CD8-positive, alpha-beta memory T cell (primary cell): ENCODE measurements at places on chromosomes 12 and 14. TPM values are rescaled to one million over a fixed set of nuclear protein-coding genes. Genes with fewer than 3 reads are reported as not detected.

DNA sequence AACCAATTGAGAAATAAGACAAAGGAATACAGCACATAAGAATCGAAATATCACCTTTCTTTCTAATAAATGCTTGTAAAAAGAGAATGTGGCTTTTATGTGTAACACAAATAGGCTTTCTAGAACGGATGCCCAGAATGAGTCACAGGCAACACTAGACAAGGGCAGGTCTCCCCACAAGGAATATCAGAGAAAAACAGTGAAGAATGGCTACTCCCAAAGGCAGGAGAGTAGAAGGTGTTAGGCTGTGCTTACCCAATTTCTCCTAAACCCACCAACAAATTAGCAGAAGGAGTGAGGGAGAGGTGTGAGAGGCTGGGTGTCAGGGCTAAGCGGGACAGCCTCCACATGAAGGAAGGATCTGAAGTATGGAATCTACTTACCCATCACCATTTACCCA is 55.2 kb downstream of the GALNT4 start:
- no peaks in the 10 kb centered on the region for H3K36me3 ChIP-seq
- peak; percentile 15 for DNase-seq
- H3K27me3 ChIP-seq = no peaks in the 10 kb centered on the region
- H3K27ac ChIP-seq = no peak overlapping the region

DNA sequence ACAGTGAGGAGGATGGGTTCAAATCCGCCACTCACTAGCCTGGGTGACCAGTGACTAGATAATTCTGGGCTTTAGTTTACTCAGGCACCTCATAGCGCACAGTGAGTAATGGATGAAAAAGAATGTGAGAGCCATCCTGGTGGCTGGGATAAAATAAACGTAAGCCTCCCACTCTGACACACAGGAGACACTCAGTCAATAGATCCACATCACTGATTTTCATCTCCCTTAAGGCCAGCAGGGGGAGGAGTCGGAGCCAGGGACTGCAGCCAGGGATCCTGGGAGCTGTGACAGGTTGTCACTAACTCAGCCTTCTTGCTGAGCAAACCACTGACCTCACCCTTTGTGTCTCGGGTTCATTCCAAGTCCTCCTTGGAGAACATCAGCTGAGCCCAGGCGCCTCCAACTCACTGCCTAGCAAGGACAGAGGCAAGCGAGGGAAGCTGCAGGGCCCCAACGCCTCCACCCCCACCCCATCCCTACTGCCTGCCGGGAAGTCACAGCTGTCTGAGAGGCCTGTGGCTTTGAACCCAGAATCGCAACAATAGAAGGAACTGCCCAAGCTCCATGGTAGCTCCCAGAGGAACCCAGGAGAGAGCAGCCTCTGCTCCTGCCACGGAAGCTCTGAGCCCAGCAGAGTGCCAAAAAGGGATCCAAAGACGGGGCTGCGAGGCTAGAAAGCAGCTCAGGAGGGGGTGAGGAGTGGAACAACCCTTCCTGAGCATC is 30.7 kb downstream of the PXN start:
- H3K4me1 ChIP-seq = peaks cover 94% of the 10 kb centered on the region
- no peaks in the 10 kb centered on the region for H3K27me3 ChIP-seq
- no peaks in the 10 kb centered on the region for H3K36me3 ChIP-seq
- peak overlapping the region; percentile 45 for H3K27ac ChIP-seq

- H3K27ac ChIP-seq = no peak overlapping the region
- H3K4me1 ChIP-seq = no peaks in the 10 kb centered on the region
- H3K4me3 ChIP-seq = no peak overlapping the region
- no peaks in the 10 kb centered on the region for H3K27me3 ChIP-seq
- H3K36me3 ChIP-seq = no peaks in the 10 kb centered on the region
Observed at GRCh38 chr12:94805749-94806529, 155.6 kb upstream of the TMCC3 start.

- DNase-seq = no peak
- H3K4me3 ChIP-seq = no peak overlapping the region
- H3K27ac ChIP-seq = no peak overlapping the region
- no peaks in the 10 kb centered on the region for H3K4me1 ChIP-seq
- peaks cover 96% of the 10 kb centered on the region for H3K36me3 ChIP-seq
Observed at GRCh38 chr14:100135073-100135472, 24.4 kb downstream of the DEGS2 start.

DNA sequence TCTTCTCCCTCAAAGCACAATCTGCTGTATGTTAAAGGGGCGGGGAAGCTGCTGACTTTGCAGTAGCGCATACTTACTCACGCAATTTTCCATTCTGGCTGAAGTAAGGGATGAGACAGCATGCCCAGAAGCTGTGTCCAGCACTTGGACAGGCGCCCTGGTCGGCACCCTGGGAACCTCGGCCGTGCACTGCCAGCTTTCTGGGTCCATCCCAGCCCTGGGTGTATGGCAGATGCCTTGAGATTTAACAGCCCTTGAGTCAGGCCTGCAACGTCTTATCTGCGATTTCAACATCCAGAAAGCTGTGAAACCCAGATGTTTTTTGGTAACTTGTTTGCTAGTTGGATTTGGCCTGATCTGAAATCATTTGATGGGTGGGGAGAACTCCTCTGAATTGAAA is 16.1 kb downstream of the EML1 start:
- no peaks in the 10 kb centered on the region for H3K36me3 ChIP-seq
- peaks cover 3% of the 10 kb centered on the region for H3K27me3 ChIP-seq
- H3K27ac ChIP-seq = no peak overlapping the region
- no peak overlapping the region for H3K4me3 ChIP-seq
- DNase-seq = no peak

- no peaks in the 10 kb centered on the region for H3K36me3 ChIP-seq
- no peak for DNase-seq
- H3K27me3 ChIP-seq = no peaks in the 10 kb centered on the region
- peaks cover 4% of the 10 kb centered on the region for H3K4me1 ChIP-seq
- H3K27ac ChIP-seq = no peak overlapping the region
Observed at GRCh38 chr12:9940375-9940774, 8.2 kb upstream of the CLEC2A start.

- H3K27me3 ChIP-seq = no peaks in the 10 kb centered on the region
- peak overlapping the region; percentile 19 for H3K27ac ChIP-seq
- no peak for DNase-seq
- H3K4me1 ChIP-seq = peaks cover 85% of the 10 kb centered on the region
Observed at GRCh38 chr12:52645982-52646381, 6.0 kb downstream of the KRT2 start.

GRCh38 chr14:78857974-78858373 is 687.8 kb downstream of the NRXN3 start:
- DNase-seq = no peak
- no peak overlapping the region for H3K27ac ChIP-seq
- H3K27me3 ChIP-seq = no peaks in the 10 kb centered on the region
- no peaks in the 10 kb centered on the region for H3K36me3 ChIP-seq

DNA sequence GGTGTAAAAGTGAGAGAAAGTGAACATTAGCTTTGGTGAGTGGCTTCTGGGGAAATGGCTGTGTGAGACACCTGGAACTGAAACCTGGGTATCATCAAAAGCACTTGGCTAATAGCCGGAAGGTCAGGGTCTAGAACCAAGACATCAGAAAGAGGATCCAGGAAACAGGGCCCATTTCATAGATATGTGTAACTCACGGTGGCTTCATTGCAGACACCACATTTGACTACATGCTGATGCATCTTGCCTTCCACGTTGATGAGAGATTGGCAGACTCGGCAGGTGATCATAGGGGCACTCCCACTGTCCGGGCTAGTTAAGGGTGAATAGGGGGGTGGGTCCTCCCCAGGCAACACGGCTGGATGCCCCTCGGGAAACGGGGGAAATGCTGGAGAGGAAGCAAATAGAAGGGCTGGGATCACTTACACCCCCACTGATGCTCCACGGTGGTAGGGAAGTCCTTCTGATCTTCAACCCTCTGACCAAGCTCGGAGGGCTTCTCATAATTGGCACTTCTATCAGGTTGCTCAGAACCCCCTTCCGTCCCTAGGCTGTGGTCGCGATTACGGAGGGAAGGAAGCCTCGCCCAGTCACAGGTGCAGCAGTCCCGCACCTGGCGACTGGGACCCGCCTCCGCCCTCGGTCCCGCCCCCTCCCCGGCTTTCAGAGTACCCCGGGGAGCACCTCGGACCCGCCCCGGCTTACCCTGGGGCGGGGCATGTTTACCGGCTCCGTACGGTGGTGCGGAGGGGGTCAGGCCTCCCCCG is 593 bp downstream of the PIP4P1 start:
- peak overlapping the region; percentile 75 for H3K27ac ChIP-seq
- H3K4me1 ChIP-seq = peaks cover 36% of the 10 kb centered on the region
- H3K27me3 ChIP-seq = no peaks in the 10 kb centered on the region

- H3K27me3 ChIP-seq = no peaks in the 10 kb centered on the region
- DNase-seq = peak; percentile 75
- peak overlapping the region; percentile 88 for H3K4me3 ChIP-seq
- H3K27ac ChIP-seq = peak overlapping the region; percentile 99
- H3K4me1 ChIP-seq = peaks cover 37% of the 10 kb centered on the region
Observed at GRCh38 chr14:90383731-90384542, 12.9 kb upstream of the CALM1 start.

GRCh38 chr12:31877884-31878283 is 81.3 kb upstream of the RESF1 start:
- no peaks in the 10 kb centered on the region for H3K27me3 ChIP-seq
- no peaks in the 10 kb centered on the region for H3K36me3 ChIP-seq
- DNase-seq = no peak
- peaks cover 27% of the 10 kb centered on the region for H3K4me1 ChIP-seq
- H3K27ac ChIP-seq = no peak overlapping the region

GRCh38 chr14:53951243-53951626 is 5.4 kb downstream of the BMP4 start:
- peaks cover 10% of the 10 kb centered on the region for H3K27me3 ChIP-seq
- no peak overlapping the region for H3K4me3 ChIP-seq
- no peaks in the 10 kb centered on the region for H3K4me1 ChIP-seq
- no peak for DNase-seq

DNA sequence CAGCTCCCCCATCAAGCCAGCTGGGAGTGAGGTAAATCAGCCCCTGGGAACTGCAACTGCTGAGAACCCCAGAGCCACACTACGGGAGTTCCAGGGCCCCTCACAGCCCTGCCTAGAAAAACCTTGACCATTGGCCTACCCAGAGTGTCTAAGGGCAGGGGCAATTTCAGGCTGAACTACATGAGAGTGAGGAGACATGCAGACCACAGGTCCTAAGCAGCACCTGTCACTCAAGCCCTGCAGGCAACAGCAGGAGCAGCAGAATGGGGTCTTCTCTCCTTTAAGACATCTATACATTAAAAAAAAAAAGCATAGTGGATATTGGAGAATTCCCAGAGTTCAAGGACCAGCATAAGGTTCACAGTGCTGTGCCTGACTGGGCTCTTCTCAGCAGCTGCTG is 4.9 kb downstream of the NCKAP5L start:
- no peak overlapping the region for H3K27ac ChIP-seq
- H3K36me3 ChIP-seq = no peaks in the 10 kb centered on the region
- H3K4me1 ChIP-seq = peaks cover 22% of the 10 kb centered on the region
- H3K4me3 ChIP-seq = no peak overlapping the region

- no peaks in the 10 kb centered on the region for H3K27me3 ChIP-seq
- no peak for DNase-seq
- no peaks in the 10 kb centered on the region for H3K36me3 ChIP-seq
- no peak overlapping the region for H3K4me3 ChIP-seq
- no peak overlapping the region for H3K27ac ChIP-seq
Observed at GRCh38 chr12:29023436-29024076, 125.5 kb upstream of the FAR2 start.

DNA sequence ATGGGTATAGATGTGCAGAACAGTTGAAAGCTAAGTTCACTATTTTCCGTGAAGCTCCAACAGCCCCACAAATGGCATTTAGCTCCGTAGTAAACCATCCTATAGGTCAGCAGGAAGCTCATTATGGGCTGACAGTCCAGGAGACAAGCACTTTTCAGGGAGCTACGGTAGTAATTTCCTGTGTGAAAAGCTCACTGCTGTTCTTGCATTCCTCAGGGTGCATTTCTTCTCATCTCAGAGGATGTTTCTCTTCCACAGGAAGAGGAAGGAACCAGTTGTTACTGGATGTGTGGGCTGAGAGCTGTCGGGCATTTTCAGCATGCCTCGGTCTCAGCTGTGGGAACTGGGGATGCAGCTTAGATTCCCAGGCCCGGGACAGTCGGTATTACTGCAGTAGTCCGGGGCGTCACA is 72.8 kb downstream of the GALNT4 start:
- H3K27ac ChIP-seq = no peak overlapping the region
- no peaks in the 10 kb centered on the region for H3K36me3 ChIP-seq
- H3K27me3 ChIP-seq = no peaks in the 10 kb centered on the region
- no peak overlapping the region for H3K4me3 ChIP-seq

DNA sequence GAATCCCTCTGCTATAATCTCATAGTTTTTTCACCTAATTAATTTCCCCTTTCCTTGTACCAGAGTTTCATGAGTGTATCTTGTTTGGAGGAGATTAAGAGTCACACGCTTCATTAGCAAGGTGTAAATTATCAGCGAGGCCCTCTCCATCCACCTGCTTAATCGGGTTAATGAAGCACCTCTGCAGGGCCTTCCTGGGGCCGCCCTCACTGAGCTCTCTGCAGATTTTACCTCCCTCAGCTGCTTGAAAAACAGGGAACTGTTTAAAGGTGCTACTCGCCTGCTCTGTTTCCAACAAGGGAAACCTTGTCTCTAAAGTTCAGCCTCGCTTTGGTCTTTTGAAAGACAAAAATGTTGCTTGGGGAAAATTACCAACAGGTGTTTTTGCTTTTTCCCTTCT is 35.8 kb downstream of the OTX2 start:
- H3K4me3 ChIP-seq = no peak overlapping the region
- H3K36me3 ChIP-seq = no peaks in the 10 kb centered on the region
- H3K27me3 ChIP-seq = no peaks in the 10 kb centered on the region

DNA sequence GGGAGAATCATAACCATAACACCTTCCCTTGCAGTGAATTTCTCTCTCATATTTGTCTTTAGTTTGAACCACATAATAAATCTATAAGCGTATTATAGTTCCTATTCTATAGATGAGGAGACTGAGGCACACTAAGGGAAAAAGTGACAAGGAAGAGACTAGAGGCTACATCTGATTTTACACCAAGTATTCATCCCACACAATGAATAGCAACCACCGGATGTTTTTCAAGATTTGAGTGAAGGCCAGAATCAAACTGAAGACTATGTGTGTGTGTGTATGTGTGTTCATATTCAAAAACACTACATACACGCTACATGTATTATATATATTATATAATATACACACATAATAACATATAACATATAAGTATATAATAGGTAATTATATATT is 4.7 kb downstream of the ASB2 start:
- peaks cover 26% of the 10 kb centered on the region for H3K4me1 ChIP-seq
- no peaks in the 10 kb centered on the region for H3K36me3 ChIP-seq
- no peak overlapping the region for H3K27ac ChIP-seq
- no peaks in the 10 kb centered on the region for H3K27me3 ChIP-seq

GRCh38 chr14:51116682-51117081 is 21.8 kb upstream of the TRIM9 start:
- DNase-seq = no peak
- H3K27ac ChIP-seq = no peak overlapping the region
- H3K4me3 ChIP-seq = no peak overlapping the region
- H3K4me1 ChIP-seq = no peaks in the 10 kb centered on the region
- H3K36me3 ChIP-seq = no peaks in the 10 kb centered on the region

The TEAD4 gene
- total RNA-seq = 2.1 TPM

The LEMD3 gene
- 26.8 TPM for total RNA-seq

The LYZ gene
- 8.7 TPM for total RNA-seq

The IFNG-AS1 gene
- total RNA-seq = 0.95 TPM

The PDZRN4 gene
- not detected for total RNA-seq

The TMEM106C gene
- total RNA-seq = 178 TPM

The STON2 gene
- total RNA-seq = not detected
